ENCODE measurements at places on chromosomes 5 and 9.

DNA sequence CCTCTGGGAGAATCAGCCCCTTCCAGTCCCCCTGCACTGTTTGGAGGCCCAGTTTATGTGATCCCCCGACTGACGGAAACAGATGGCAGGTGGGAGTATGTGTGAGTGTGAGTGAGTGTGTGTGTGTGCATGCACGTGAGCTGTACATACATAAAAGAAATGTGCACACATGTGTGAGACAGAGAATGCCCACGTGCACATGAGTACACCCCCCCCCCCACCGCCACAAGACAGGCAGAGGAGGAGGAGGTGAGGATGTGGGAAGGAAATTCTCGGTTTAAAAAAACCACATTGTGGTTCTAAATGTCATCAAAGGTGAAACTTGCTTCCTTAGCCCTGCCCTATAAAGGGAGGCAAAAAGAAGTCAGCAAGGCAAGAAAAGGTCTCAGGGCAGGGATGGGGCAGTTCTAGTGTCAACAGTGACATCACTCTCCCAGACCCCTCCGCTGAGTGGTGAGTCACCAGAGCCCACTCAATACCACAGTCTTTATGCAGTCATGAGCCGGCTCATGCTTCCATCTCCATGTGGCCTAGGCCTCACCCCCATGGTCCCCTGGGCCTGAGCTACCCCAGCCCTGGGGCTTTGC, 79.2 kb upstream of the HSPA9 start:
- DNase-seq: peak; percentile 78

DNA sequence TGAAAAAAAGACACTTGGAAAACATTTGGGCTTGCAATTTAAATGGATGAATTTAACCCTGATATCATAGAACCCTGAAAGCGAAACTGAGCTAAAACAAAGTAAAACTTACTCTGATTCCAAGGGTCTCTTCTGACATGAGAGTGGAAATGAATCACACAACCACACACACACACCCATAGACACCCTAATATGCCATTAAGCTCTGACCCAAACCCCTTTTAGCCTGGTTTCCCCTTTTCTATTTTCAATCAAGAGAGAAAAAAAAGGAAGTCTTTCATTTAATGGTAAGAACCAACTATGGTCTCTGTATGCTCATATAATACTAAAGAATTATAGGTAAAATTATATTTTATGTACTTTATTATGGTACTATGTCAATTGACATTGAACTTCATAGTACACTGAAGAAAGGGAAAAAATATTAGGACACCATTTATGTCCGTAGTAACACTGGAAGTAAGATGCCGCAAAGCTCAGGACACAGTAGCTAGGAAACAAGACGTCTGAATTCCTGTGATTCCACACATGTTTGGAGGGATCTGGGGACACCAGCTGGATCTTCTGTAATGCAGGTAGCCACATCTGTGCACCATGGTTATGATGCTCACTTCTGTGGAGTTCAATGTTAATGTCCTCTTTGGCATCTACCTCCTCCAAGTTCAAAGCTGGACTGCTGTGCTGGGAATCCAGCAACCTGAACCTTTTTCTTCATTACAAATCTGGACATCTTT, 95.8 kb downstream of the PCSK1 start:
- no peak for DNase-seq

DNA sequence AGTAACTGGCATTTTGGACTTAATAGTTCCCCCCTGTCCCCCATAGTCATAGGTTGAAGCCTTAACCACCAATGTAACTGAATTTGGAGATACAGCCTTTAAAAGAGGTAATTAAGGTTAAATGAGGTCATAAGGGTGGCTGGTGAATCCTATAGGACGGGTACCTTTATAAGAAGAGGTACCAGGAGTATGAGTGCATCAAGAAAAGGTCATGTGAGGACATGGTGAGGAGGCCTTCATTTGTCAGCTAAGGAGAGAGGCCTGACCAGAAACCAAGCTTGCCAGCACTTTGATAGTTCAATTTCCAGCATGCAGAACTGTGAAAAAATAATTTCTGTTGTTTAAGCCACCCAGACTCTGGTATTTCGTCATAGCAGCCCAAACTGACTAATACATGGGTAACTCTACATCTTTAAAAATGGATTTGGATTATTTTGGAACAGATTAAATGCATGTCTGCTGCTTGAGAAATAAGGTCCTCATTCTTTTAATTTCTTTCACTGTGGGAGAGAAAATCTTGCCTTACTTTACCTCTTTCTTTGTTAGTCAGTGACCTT, 9.7 kb downstream of the RASA1 start:
- DNase-seq: no peak

DNA sequence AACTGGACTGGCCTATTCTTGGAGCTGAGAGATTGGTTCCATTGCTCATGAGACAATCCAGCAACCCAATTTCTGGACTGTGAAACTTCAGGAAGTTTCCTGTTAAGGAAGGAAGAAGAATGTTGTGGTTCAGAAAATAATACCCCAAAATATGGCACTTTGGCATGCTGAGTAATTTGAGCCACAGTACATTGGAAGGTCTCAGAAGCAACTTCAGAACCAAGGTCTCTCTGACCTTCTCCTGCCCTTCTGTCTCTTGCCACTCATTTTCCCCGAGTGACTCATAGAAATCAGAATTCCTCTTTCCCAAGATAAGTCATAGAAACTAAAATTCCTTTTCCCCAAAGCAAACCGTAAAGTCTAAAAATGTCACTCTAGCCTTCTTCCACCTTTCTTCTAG, 1366.1 kb downstream of the PTPRD start:
- no peak for DNase-seq

DNA sequence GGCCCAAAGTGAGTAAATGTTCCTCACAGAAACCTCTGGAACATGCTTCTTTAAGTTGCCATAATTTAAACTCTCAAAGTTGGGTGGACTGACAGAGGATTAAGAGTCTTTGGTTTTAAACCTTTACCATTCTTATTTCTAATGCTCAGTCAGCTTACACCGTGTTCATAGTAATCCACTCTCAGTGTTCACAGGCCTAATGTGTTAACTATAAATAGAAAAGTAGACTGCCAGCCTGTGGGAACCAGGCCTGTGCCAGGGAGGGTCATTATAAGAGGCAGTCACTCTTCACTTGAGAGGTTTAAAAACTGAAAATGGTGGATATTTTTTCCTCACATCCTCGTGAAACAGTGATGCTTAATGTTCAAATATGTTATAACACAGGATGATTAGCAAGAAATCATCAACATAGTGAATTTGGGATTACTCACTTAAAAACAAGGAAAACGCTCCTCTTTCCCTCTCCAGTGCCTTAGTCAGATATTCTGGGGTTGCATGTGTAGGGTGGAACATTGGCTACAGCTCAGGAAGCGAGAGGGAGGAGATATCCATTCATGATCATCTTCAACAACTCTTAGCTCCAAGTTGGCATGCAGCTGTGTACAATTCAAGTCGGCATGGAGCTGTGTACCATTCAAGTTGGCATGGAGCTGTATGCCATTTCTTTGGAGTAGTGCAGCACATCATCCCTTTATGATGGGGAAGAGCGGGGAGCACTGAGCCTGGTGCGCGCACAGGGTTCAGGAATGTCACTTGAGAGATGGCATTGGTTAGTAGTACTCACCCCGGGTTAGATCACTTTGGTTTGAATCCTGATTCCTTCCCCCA, 65.8 kb downstream of the KIAA1958 start:
- no peak for DNase-seq

GRCh38 chr9:19155106-19155935, 28.0 kb upstream of the PLIN2 start:
- DNase-seq: no peak
